ENCODE measurements at places on chromosomes 12 and 14.

DNA sequence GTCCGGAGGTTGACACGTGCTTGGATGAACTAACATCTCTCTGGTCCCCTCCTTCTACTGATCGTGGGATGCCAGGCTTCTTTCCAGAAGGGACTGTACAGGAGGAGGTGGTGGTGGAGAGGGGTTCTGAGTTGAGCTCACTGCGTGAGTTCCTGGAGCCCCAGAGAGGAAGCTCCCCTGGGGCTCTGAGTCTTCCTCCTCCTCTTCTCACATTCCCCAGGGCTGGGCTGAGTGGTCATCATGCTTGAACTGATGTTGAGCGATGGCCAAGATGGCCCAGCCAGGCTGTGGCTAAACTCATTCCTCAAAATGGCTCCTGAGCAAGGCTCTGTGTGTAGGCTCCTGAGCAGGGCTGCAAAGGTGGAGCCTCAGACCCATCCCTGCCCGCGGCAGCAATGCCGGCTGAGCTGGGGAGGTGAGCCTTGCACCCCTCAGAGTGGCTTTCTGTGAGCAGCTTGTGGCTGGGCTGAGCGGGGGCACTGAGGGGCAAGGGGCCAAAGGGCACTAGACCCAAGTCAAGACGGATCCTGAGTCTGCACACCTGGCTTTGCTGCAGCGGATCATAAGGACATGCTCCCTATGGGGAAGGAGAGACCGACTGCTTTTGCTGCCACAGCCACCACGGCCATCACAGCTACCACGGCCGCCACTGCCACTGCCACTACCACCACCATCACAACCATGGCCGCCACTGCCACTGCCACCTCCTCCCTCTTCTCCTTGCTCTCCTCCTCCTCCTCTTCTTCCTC lies 35.4 kb downstream of the MEG3 start:
- DNase-seq, result no peak

DNA sequence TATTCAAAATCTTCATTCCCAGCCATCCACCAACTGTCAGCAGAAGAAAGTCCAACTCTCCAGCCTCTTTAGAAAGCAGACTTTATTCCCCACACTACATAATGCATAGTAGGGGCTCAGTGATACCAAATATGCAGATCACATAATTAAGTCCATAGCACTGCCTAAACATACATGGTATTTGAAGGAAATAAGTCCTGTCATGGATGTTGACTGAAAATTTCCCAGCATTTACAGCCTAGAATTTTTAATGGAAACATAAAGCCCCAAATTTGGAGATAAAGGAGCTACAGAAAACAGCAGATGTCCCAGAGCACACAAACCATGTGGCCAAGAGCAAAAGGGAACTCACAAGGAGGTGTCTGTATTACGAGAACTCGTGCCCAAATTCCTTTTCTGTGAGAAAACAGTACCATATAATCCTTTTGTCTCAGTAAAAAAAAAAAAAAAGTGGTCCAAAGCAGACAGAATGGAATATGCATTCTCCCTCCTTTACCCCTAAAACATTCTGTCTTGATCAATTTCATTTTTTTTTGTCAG lies 920.5 kb downstream of the NRXN3 start:
- peak; percentile 13 for DNase-seq

GRCh38 chr14:92173668-92174067 lies 51.9 kb downstream of the CPSF2 start:
- no peak for DNase-seq

- DNase-seq, result no peak
Observed at GRCh38 chr12:59723520-59723919, 127.7 kb downstream of the SLC16A7 start.

DNA sequence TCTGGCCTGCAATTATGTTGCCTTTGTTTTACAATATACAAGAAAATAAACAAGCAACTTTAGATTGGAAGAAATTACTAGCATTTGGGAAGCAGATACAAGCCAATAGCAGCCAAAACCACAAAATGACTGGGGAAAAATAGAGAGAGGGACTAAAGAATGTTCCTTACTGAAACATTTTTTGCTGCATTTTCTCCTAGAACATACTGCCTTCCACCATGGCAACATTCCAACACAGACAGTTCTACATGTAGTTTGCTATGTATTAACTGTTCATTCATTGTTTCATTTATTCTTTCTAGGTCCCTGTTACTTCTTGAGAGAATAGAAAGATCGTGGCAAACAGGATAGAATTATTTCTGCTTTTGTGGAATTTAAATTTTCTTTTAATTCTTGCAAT lies 530.2 kb downstream of the RPS29 start:
- DNase-seq, result no peak

- peak; percentile 71 for DNase-seq
Observed at GRCh38 chr12:50690925-50691324, 73.0 kb upstream of the ATF1 start.

DNA sequence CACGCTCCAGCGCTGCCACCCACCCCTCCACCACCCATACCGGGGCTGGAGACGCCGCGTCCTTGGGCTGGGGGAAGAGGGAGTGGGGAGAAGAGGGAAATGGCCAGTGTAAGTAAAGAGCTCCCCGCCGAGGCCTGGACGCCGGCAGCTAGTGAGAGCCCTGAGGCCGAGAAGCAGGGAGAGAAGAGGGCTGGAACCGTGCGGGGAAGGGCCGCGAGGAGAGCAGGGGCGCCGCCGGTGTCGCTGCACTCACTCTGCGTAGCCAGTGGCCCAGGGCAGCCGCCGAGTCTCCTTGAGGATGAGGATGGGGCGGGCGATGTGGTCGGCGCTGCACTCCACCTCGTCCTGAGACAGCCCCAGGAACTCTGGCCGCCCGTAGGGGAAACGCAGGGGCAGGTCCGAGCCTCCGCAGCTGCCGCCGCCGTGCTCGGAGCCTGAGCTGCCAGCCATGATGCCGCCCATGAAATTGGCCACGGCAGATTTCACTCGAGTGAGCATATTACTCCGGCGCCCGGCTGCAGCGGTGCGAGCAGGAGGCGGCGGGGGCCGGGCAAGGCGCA lies 631 bp downstream of the PPM1H start:
- peak; percentile 55 for DNase-seq

GRCh38 chr12:32989705-32990104 lies 93.1 kb upstream of the PKP2 start:
- no peak for DNase-seq

DNA sequence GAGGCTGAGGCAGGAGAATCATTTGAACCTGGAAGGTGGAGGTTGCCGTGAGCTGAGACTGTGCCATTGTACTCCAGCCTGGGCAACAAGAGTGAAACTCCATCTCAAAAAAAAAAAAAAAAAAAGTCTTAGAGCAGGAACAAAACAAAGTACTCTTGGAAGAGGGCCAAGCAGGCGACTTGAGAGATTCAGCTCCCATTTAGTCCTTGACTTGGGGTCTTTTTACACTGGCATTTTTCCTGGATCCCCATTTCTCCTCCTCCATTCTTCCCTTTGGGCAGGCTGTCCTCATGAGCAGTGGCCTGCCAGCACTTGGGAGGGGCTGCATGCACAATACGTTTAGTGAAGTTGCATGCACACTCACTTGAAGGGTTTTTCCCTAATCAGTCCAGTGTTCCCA lies 72.9 kb downstream of the C14orf132 start:
- DNase-seq, result no peak

GRCh38 chr14:99561864-99562263 lies 42.1 kb downstream of the CCDC85C start:
- DNase-seq, result no peak

DNA sequence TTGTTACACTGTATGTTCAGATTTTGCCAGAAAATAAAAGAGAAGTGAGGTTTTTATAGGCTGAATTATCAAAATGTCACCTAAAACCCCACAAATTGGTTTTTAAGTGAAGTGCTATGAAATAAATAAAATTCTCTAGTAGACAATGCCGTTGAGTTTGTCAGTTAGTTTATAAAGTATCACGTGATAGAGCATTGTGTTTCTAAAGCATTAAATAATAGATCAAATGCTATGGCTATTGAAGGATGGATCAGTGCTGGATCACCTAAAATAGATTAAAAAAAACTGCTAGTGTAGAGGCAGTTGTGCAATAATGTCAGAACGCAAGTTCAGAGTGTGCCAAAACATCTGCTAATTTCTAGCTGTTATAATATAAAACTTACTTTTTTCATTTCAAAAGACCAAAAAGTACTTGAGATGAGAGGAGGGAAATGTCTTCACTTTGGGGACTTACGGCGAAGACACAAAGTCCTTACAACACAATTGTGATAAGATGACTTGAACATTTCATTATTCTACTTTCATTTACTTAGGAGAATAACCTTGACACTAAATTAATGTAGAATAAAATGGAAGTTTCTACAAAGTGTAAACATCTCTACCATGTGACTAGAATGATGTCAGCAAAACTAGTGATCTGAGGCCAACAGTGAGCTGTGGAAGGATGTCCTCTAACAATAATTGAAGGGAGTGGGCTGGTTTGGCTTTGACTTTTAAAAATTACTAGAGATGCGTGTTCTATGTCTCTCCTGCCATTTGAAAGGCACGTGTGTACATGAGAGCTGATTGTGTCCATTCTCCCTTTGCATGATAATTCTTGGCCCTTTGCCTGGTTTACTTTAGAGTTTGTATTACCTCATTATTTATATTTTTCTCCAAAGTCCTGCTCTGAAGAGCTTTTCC lies 154.4 kb upstream of the PDE3A start:
- DNase-seq, result no peak

DNA sequence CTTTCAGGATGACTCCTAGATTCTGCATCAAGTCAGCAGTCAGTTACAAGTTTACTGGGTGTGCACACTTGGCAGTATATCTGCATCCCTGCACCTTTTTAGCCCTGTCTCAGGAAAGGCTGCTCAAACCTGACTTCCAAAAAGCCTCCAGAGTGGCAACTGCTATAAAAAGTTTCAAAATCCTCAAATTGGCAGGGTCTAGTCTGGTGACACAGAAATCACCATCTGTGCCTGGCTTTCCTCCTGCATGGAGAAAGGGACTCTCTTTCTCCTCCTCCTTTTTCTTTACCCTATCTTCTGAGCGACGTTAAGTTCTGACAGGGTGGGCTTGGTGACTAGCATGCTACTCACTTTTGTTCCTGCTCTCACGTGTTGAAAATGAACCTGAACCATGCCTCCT lies 679.5 kb downstream of the C12orf50 start:
- DNase-seq, result peak; percentile 5
